Stimulated activated naive CD4-positive, alpha-beta T cell (primary cell): ENCODE measurements at places on chromosomes 1 and 21.

DNA sequence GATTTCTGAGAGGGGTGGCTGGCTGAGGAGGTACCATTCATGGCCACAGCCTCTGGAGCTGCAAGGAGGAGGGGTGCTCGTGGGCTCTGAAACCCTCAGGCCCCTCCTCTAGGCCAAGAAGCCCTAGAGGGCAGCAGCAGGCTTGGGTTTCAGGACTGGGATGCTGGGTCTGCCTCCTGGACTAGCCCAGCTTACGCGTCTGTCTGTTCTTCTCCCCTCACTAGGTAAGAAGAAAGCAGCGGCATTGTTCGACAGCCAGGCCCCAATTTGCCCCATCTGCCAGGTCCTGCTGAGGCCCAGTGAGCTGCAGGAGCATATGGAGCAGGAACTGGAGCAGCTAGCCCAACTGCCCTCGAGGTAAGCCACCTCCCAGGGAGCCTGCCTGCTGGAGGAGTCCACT lies 60.3 kb downstream of the TMEM53 start:
- DNase-seq, result no peak

GRCh38 chr21:34942911-34943310 lies 106.2 kb downstream of the RUNX1 start:
- no peak for DNase-seq

GRCh38 chr1:116493484-116494352 lies 77.1 kb downstream of the CD58 start:
- DNase-seq, result no peak

DNA sequence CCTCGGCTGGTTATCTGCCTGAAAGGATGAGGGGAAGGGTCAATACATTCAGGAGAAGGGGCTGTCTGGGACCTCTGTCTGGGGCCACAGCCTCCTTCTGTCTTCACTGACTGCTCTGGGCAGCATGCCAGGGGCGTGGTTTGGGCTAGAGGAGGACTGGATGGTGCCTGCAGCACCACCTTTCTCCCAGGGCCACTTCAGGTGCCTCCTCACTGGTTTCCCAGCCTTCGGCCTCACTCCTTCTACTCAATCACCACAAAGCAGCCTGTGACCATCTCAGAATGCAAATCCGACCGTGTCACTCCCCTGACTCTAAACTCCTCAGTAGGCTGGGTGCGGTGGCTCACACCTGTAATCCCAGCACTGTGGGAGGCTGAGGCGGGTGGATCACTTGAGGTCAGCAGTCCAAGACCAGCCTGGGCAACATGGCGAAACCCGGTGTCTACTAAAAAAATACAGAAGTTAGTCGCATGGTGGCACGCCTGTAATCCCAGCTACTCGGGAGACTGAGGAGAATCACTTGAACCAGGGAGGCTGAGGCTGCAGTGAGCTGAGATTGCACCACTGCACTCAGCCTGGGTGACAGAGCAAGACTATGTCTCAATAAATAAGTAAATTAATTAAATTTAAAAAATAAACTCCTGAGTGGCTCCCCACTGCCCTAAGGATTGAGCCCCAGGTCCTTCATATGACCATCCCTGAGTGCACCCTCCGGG lies 50.1 kb upstream of the ECE1 start:
- DNase-seq, result no peak

- no peak for DNase-seq
Observed at GRCh38 chr1:246597340-246597739, 31.1 kb downstream of the CNST start.

- DNase-seq, result no peak
Observed at GRCh38 chr1:41542196-41542930, 57.9 kb upstream of the EDN2 start.

GRCh38 chr1:14263225-14263624 lies 335.3 kb upstream of the KAZN start:
- DNase-seq, result no peak

DNA sequence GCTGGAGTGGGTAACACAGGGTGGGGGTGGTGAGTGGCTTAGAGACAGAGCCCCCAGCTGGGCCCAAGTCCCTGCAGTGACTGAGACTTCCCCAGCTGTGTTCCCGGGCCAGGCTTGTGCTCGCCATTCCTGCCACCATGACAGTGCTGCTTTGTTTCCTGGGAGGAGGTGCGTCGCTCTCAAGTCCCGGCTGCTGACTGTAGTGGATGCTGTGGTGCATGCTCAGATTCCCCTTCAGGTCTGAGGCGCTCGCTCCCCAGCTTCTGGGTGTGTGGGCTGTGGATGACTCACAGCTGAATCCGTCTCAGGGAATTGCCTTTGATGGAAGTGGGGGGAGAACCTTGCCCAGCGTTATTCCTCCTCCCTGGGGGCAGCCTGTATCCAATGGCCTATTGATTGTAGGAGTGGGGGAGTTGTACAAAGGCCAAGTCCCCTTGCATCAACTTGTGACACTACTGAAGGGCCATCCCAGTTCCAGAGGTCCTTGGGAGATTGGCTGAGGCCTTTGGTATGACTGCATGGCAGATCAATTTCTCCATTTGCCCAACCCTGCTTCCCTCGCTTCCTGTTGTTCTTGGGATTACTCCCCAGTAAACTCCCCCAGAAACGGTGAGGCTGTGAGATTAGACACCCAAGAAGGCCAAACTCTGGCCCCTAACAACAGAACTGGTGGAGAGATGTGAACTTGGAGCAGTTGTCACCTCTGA lies 17.8 kb upstream of the POU3F1 start:
- no peak for DNase-seq

- DNase-seq, result no peak
Observed at GRCh38 chr21:44684483-44684882, 2.5 kb upstream of the KRTAP12-1 start.

DNA sequence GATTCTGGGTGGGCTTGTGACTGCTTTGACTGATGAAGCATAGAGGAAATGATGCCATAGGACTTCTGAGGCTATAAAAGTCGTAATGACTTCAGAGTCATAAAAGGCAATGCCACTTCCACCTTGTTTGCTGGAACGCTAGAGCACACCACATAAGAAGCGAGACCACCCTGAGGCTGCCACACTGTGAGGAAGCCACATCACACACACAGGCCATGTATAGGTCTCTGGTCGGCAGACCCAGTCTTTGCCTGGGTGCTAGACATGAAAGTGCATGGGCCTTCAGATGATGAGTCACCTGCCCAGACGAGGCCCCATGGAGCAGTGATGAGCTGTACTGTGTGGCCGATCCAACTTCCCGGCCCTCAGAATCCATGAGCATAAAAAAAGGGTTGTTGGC lies 14.2 kb upstream of the KANK4 start:
- DNase-seq, result no peak

DNA sequence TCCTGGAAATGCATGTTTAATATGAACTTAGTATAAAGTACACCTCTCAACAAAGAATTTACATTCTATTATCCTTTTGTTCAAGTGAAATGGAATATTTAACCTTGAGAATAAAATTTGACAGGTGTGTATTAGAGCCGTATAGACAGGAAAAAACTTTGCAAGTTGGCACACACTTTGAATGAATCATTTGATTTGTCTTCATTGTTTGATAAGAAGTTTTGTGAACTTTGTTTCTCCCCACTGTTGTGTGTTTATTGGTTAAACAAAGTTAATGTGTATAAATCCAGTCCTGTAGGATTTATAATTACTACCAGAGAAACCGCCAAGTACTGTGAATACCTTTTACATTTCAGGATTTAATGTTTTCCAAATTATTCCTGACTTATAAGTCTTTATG lies 2.0 kb downstream of the SYDE2 start:
- no peak for DNase-seq

DNA sequence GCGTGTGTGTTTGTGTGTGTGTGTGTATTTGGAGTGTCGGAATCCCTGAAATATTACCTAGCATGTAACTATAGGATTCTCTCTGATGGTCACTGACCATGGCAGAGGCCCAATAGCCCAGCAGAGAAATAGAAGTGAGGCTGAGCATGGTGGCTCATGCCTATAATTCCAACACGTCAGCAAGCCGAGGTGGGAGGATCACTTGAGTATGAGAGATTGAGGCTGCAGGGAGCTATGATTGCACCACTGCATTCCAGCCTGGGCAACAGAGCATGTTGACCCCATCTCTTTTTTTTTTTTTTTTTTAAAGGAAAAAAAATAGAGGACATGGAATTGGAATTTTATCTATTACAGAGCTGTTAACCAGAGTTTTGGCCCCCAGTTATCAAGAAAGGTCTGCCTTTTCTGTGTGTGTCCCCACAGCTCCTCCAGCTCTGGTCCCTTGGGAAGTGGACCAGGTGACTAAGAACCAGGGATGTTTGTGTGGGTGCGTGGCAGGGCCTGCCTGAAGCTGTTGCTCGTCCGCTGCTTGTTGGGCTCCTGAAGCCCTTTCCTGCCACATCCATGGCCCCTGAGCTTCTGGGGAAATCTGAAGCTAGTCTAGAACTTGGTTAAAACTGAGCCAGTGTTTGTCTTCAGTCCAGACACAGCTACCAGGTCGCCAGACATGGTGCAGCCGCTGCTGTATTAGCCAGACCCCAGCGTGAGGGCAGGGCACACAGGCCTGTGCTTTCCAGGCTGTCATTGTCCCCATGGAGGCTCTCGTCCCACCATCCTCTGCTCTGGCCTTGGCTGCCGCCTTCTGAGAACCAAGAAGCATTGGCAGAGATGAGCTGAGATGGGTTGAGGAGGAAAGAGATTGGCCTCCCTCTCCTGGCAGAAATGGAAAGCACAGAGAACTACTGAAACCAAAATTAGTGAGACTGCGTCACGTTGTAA lies 25.5 kb downstream of the CAPN9 start:
- DNase-seq, result no peak

GRCh38 chr21:35091496-35091895 lies 42.4 kb upstream of the RUNX1 start:
- DNase-seq, result no peak

DNA sequence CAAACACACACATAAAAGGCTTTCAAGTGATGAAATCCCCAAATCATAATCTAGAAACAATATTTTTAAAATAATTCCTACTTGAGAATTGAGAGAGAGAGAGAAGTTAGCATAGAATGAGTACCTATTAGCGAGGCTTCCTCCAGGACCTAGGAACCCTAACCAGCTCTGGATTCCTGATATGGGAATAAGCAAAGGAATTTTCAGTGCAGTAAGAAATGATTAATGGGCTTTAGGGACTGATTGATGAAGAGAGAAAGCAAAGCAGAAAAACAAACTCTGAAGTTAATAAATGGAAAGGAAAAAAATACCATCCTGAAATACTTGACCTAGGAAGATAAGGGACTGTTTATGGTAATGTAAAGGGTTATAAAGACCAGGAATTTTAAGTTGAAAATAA lies 60.6 kb downstream of the WARS2 start:
- no peak for DNase-seq

DNA sequence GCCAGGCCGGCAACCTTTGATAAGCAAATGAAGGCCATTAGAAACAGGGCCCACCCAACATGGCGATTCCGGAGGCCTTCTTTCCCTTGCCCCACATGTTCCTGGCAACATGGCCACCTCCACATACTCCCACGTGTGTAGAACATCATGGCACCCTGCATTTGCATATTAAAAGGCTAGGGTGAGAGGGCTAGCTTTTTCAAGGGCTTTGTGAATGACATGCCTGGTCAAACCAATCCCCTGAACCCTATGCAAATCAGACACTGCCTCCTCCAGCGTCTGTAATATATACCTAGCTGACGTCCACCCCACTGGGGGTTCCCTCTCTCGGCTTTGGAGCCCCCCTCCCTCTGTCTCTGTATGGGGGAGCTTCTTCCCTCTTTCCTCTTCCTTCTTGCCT lies 1.6 kb downstream of the ADCY10 start:
- DNase-seq, result no peak

- no peak for DNase-seq
Observed at GRCh38 chr1:119565131-119565772, 58.2 kb downstream of the HSD3B1 start.

DNA sequence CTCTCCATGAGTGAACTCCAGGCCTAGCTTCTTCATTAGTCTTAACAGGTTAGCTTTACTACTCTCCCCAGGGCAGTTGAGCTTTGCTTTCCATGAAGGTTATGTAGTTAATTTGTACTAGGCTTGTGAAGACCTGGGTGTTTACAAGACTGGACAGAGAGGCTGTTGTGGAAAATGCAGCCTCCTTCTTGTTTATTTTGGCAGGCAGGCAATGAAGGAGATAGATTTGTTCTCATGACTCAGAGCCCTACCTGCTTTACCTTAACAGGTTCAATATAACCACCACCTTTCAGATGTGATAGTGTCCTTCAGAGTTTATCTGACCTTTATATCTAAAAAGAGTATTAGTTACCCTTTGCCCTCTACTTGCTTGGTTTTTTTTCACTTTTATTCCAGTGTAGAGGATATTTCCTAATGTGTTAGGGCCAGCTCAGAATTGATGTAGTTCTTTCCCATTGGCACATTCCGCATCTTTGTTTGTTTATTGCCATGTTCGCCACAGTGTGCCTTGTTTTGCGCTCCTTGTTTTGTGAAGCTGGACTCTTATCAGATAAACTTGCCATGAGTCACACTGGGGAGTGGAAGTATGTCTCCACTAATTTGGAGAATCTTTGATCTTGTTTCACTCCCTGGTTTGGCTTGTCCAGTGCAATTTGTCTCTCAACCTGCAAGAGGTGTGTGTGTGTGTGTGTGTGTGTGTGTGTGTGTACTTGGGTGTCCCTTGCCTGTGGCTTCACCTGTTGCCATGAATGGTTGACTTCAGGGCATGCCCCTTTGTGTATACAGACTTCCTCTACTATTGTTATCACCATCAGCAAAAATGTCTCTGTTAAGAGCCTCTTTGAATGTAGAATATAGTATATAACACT lies 87.4 kb upstream of the MACF1 start:
- DNase-seq, result no peak

DNA sequence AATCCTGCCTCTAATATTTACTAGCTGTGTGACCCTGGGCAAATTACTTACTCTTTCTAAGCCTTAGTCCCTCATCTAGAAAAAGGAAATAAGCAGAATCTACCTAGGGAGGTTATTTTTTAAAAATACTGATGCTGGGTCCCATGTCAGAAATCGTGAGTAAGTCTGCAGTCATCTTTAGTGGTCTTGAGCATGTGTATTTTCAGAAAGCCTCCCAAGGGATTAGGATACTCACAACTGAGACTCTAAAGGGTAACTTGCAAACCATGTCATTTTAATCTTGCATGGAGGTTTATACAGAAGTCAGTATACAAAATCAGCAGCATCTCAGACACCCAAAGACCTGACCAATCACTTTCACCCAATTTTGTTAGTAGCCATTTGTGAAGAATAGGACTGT lies 43.2 kb downstream of the DSTYK start:
- no peak for DNase-seq

GRCh38 chr1:5379176-5379759 lies 613.0 kb downstream of the NPHP4 start:
- no peak for DNase-seq

DNA sequence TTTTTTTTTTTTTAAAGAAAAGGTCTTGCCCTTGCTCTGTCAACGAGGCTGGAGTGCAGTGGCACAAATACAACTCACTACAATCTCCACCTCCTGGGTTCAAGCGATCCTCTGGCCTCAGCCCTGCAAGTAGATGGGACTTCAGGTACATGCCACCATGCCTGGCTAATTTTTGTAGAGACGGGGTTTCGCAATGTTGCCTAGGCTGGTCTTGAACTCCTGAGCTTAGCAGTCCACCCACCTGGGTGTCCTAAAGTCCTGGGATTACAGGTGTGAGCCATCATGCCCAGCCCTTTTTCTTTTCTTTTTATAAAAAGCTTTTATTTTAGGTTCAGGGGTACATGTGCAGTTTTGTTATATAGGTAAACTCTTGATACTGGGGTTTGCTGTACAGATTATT lies 47.2 kb downstream of the TLR5 start:
- DNase-seq, result no peak

- no peak for DNase-seq
Observed at GRCh38 chr1:56457756-56458375, 121.5 kb downstream of the PLPP3 start.

GRCh38 chr1:207985996-207986395 lies 75.1 kb upstream of the CD34 start:
- DNase-seq, result no peak

GRCh38 chr1:211527006-211527405 lies 35.0 kb upstream of the RD3 start:
- DNase-seq, result no peak
